ENCODE measurements at places on chromosomes 7 and 10.

DNA sequence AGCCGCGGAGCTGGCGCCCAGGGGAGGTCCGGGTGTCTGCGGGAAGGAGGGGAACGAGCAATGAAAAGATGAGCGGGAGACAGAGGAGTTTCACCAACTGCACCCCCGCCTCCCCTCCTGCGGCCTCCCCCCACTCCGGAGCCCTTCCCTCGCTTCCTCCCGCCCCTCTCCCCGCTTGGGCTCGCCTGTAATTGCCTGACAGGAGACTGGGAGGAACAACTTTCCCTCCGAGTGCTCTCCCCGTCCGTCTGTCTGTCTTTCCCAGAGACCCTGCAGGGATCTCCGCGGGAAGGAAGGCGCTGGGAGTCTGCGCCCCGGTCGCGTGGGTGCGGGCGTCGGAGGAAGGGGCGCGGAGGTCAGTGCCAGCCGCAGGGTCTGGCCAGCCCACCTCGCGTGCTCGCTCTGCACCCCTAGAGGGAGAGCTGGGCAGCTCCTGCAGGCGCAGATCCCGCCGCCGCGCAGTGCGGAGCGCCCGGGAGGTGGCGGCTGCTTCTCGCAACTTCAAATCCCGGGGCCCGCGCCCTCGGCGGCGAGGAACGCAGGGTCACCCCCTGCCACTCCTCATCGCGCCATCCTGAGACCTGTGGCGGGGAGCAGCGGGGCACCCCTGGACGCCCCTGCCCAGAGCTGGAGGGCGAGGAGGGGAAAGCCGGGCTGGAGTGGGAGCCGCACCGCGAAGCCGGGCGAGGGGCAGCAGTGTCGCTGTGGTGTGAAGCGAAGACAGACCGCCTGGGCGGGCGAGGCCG lies 511 bp upstream of the NRP1 start:
- DNase-seq = no peak

DNA sequence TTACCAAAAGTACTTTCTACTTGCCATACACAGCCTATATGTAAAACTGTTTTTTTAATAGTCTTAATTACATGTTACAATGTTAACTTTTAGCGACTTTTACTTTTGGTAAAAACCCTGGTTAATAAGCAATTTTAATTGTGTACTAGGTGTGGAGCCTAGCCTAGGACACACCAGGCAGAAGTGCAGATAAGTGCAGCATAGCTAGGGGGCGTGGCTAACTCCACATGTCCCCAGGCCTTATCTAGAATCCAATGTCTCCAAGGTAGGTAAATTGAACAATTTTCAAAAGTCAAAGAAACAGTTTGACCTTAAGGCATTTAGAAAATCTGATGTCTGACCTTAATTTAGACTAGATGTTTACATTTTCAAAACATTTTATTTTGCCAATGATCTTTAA lies 858.7 kb downstream of the CCSER2 start:
- DNase-seq = no peak

DNA sequence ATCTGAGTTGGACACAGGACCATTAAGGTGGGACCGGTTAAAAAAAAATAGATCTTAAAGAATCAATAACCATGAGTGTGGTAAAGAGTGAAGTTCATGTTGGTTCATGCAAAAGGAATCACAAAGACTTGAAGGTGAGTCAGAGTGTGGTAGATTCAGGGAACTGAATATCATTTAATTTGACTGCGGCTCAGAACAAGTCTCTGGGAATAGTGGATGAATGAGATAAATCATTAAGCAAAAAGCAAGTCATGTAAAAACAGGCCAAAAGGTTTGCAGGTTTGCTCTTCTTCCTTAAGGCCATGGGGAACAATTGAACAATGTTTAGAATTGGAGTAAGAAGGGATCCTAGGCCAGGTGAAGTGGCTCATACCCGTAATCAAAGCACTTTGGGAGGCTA lies 385.8 kb downstream of the ETV1 start:
- DNase-seq = no peak

DNA sequence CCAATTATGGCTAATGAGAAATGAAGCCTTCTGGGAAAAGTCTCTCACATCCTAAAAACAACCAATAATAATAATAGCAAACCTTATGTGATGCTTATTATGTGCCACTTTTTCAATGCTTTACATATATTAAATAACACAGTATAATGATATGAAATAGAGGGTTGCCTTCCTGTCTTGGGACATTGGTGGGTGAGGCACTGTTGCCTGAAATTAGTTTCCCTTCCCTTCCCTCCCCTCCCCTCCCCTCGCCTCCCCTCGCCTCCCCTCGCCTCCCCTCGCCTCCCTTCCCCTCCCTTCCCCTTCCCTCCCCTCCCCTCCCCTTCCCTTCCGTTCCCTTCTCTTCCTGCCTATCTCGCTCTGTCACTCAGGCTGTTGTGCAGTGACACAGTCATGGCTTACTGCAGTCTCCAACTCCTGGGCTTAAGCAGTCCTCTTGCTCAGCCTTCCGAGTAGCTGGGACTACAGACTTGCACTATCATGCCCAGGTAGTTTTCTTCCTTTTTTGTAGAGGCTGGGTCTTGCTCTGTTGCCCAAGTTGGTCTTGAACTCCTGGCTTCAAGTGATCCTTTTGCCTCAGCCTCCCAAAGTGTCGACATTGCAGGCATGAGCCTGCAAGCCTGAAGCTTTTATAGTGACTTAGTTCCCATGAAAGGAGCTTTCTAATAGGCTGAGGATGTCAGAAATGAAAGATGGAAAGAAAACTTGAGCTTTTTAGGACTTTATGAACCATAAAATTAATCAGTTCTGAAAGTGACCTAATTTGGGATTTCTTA lies 47.9 kb downstream of the PHTF2 start:
- no peak for DNase-seq

DNA sequence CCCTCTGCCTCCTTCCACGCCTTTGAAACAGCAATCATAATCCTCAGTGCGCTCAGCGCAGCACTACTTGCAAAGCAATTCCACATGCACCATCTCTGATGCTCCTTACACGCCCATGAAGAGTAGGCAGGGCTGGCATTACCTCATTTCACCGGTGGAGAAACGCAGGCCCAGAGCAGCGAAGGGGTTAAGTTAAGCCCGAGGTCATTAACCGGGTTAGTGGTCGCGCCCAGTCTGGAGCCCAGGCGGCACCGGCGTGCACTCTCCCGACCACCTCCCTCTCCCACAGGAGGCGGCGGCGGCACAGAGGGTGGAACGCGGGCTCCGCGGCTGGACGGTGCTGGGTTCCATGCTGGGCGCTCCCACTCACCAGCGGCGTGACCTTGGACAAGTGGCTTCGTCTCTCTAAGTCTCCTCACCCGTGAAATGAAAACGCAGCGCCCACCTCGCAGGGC lies 515 bp downstream of the FASTK start:
- no peak for DNase-seq

DNA sequence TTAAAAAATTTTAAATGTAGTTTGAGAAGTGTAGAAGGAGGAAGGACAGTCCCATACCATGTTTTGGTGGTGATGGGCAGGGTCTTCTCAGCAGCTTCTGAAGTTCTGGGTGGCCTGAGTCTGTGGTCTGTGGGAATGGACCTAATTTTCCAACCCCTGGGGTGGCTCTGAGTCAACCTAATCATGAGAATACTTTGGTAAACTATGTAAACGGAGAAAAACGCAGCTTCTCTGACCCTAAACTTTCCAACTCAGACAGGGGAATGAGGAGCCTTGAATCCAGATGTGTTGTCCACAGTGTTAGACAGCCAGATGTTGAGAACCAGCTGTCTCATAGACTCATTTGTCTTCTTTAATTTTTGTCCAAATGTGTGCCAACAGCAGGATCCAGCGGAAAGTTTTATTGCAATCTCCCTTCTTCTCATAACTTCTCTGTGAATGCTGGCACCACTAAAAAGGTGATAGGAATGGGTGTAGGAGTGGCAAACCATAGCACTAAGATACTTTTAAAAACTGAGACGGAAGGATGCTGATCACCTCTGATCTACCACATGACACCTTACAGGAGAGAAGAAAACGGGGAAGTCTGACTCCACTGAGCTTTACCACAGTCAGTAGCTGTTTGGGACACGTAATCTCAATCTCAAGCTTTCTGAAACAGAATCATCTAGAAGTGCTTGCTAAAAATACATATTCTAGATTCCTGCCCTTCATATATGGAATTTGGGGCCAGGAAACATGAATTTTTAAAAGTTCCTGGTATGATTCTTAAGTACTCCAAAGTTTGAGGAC lies 90.5 kb upstream of the PHYHIPL start:
- DNase-seq = no peak

DNA sequence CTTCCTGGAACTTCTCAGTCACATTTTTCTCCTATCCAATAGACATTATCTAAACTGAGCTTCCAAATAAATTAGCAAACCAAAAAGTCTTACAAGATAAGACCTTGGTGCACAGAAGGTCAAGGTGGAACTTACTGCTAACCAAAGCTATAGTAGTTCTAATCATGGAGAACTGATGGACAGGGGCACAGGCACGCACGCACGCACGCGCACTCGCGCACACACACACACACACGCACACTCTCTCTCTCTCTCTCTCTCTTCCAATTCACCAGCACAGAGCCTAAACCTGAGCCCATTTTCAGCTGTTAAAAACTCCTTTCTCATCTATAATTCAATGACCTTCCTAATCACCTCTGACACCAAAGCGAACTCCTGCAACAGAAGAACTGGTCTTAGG lies 7.5 kb downstream of the FGFR2 start:
- no peak for DNase-seq

DNA sequence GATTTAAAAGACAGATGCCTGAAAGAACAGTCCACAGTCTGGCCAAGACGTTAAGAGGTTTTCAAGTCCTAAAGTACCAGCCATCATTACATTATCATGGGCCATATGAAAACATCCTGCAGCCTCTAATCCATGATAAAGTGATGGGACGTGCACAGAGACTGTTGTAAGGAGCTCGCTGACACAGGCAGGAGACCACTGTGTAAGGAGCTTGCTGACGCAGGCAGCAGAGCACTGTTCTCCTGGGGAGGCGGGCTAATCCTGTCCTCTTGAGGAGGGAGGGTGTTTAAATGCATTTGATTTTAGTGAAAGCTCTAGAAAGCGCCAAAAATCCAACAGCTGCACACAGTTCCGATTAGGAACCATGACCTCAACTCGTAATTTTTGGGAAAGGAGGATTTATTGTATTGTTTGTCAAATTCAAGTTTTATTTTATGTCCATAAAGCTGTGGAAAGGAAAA lies 16.9 kb downstream of the SVIL start:
- no peak for DNase-seq

GRCh38 chr7:91182819-91183764 lies 81.1 kb upstream of the FZD1 start:
- no peak for DNase-seq

- DNase-seq = no peak
These were observed 10.2 kb downstream of the MYL10 start for GRCh38 chr7:101618916-101619315.

DNA sequence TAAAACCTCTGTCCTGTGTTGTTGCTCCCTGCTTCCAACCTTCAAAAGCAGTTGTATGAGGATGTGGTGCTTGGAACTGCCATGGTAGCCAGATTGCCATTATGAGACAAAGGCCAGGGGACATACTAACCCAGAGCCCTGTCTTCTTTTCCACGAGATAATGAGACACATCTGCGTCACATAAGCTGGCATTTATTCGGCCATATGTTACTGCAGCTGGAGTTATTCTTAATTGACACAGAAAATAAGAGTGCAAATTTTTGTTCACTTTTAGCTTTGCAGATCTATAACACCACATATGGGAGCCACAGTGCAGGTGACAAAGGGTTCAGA lies 15.5 kb upstream of the PDLIM1 start:
- no peak for DNase-seq

GRCh38 chr7:55629051-55629677 lies 56.9 kb upstream of the VOPP1 start:
- no peak for DNase-seq

DNA sequence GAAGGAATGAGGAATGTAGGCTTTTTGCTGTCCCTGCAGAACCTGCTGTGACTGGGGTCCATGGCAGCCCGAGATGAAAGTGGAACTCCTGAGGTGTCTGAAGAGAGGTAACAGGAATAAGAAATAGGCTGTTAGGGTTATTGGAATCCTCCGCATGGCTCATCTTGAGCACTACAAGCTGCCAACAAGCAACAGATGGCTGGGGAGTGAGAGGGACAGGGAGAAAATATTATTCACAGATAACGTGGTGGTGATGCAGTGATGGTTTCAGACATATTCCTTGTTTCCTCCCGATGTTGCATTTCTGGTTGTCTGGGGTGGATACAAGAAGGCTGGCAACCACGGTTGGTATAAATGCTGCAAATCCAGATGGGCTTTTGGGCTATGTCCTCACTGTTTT lies 46.1 kb downstream of the AP3M1 start:
- no peak for DNase-seq

DNA sequence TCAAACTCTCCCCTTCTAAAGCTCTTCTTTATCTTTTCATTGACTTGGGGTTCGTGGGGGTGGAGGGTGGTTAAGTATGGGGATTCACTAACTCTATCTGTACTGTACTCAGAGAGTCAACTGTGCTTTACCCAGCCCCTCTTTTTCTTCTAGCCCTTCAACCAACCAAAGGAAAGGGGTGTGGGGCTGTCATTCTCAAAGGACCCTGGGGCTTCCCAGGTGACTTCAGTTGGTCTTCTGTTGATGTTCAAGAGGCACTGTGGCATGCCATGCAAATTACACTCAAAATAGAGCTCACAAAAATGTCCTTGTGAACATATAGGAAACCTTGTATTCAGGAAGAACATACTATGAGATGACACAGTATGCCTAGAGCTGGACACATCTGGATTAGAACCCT lies 16.9 kb upstream of the RHOBTB1 start:
- no peak for DNase-seq

DNA sequence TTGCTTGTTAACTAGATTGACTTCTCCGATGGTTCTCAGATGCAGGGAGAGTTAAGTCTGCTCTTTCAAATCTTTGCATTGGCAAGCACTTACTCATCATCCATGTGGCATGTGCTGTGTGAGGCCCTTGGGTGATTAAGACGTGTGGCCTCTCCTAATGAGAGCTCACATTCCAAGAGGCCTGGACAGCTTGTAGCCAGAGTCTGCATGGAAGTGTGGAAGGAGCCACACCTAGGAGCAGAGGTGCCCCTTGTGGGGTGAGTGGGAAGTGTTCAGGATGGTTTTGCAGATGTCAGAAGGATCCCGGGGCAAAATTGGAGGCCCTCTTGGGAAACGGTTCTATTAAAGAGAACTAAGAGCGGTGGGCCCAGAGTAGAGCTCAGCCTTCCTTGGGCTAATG lies 225.9 kb downstream of the PAXIP1 start:
- no peak for DNase-seq

DNA sequence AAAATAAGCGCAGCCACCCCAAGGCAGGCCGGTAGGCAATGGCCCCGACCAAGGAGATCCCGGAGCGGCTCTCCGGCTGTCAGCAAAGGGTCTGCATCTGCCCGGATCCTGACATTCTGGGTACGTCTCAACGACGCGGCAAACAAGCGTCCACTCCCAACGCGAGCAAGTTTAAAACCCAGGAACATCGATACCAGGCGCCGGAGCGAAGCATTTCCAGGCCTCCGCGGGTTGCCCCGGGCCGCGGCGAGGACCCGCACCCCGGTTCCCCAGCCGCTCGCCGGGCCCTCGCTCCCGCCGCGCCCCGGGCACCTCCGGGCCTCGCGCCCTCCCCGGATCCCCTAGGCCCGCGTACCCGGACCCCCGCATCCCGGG lies 453 bp downstream of the URGCP start:
- DNase-seq = no peak

GRCh38 chr7:50555594-50556140 lies 9.5 kb downstream of the DDC start:
- no peak for DNase-seq

Data from stimulated activated CD8-positive, alpha-beta memory T cell treated with anti-CD3 and anti-CD28 coated beads, Interleukin-4, amount 100 ng/mL, for 1 hour (primary cell).